SJSA1 (cell line): ENCODE measurements at places on chromosomes 11 and 22. TPM values are rescaled to one million over a fixed set of nuclear protein-coding genes. Genes with fewer than 3 reads are reported as not detected.

The GNG3 gene
- total RNA-seq: not detected in 2 replicates

The PIK3C2A gene
- total RNA-seq: 35.5 and 105 TPM in 2 replicates

The CYB5R2 gene
- 0.60 and 0.76 TPM in 2 replicates for total RNA-seq

The LARGE2 gene
- not detected in 2 replicates for total RNA-seq

The C22orf31 gene
- total RNA-seq: not detected in 2 replicates

The PKNOX2 gene
- total RNA-seq: not detected in 2 replicates

The EIF3D gene
- total RNA-seq: 266 and 351 TPM in 2 replicates

The APOA5 gene
- not detected in 2 replicates for total RNA-seq

The MAP6 gene
- 0.13 TPM in 1 of 2 replicates, not detected in the other for total RNA-seq

The ZNF214 gene
- not detected in 2 replicates for total RNA-seq

The RANGAP1 gene
- total RNA-seq: 172 and 201 TPM in 2 replicates

The USH1C gene
- not detected in 2 replicates for total RNA-seq

The DHCR7 gene
- total RNA-seq: 9.2 and 15.4 TPM in 2 replicates

The INPP5J gene
- total RNA-seq: 0.13 and 0.21 TPM in 2 replicates

The TMEM25 gene
- total RNA-seq: 2.4 and 13.4 TPM in 2 replicates

The MMP8 gene
- total RNA-seq: not detected in 2 replicates

The VSTM5 gene
- not detected in 2 replicates for total RNA-seq

The MYOD1 gene
- not detected in 2 replicates for total RNA-seq

The COMT gene
- total RNA-seq: 288 and 492 TPM in 2 replicates

The SLC16A8 gene
- not detected in 2 replicates for total RNA-seq

The UPB1 gene
- 0.44 and 0.47 TPM in 2 replicates for total RNA-seq

The KLHL35 gene
- 0.41 and 0.58 TPM in 2 replicates for total RNA-seq

The SYT7 gene
- not detected in 2 replicates for total RNA-seq

The KDM4E gene
- not detected in 2 replicates for total RNA-seq
